ENCODE measurements at places on chromosomes 5 and 9.

- DNase-seq: no peak
Measured at GRCh38 chr9:91782708-91783214, 167.3 kb downstream of the ROR2 start.

DNA sequence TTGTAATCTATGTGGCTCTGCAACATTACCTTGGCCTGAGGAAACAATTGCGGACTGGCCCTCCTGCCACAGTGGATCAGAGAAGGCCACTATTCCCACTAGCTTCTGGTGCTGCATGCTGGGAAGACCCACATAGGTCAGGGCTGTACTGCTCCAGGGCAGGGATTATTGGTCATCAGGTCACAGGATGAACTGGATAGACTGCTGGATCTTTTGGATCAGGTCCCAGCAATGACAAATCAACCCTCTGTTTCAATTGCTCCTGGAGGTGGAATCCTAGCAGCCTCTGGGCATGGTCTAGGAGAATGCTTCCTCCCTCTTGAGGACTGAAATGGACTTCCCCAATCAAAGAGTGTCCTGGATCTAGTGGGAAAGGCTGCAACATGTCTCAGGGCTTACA, 66.7 kb upstream of the PHF24 start:
- DNase-seq: no peak

- DNase-seq: no peak
Measured at GRCh38 chr5:78560000-78560855, 88.3 kb downstream of the LHFPL2 start.

DNA sequence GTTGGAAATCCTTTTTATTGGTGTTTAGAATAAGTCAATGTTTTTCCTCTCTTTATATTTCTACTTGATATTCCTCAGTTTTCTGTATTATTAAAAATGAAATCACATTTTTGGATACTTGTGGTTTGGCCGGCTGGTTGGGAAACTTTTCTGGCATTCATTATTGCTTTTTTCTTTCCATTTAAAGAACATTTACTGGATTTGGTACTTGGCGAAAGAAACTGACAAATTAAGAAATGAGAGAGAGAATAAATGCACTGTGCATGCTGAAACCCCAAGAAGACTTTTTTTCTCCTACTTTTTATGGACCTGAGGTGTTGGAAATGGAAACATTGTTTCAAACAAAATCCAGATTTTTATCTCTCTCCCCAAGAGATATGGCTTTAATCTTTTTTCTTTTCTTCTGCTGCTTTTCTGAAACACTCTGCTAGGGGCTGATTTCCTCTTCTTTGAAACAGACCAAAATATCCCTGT, 128.4 kb downstream of the SNX18 start:
- DNase-seq: no peak

GRCh38 chr9:135924628-135925338, 17.4 kb upstream of the CAMSAP1 start:
- DNase-seq: no peak

GRCh38 chr5:9686216-9686615, 56.1 kb upstream of the TAS2R1 start:
- no peak for DNase-seq

GRCh38 chr9:85523202-85523601, 218.6 kb downstream of the AGTPBP1 start:
- DNase-seq: no peak

- DNase-seq: no peak
Measured at GRCh38 chr5:9466697-9467096, 79.2 kb downstream of the SEMA5A start.

GRCh38 chr9:133970581-133971058, 21.5 kb downstream of the VAV2 start:
- DNase-seq: no peak

DNA sequence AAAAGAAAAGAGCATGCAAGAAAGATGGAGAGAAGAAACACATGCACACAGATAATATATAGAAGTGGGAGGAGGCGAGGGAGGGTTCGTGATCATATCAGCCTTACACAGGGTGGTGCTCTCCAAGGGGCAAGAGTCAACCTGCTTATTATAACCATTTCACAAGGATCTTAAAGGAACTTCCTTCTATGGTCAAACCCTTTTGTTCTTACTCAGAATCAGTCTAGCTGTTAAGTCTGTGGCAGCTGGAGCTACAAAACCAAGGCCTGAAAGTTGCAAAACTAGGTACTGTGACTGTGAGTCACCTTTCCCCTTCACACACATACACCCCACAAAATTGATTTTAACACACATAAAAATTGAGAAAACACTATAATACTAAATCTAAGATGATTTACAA, 18.5 kb upstream of the ERMP1 start:
- DNase-seq: no peak
